Stimulated activated CD4-positive, alpha-beta T cell treated with anti-CD3 and anti-CD28 coated beads, Interleukin-2, amount 100 ng/mL, for 24 hours (primary cell): ENCODE measurements at places on chromosomes 7 and 10.
A peak's percentile ranks its signal among the peaks of the same experiment; 100 is the strongest.

DNA sequence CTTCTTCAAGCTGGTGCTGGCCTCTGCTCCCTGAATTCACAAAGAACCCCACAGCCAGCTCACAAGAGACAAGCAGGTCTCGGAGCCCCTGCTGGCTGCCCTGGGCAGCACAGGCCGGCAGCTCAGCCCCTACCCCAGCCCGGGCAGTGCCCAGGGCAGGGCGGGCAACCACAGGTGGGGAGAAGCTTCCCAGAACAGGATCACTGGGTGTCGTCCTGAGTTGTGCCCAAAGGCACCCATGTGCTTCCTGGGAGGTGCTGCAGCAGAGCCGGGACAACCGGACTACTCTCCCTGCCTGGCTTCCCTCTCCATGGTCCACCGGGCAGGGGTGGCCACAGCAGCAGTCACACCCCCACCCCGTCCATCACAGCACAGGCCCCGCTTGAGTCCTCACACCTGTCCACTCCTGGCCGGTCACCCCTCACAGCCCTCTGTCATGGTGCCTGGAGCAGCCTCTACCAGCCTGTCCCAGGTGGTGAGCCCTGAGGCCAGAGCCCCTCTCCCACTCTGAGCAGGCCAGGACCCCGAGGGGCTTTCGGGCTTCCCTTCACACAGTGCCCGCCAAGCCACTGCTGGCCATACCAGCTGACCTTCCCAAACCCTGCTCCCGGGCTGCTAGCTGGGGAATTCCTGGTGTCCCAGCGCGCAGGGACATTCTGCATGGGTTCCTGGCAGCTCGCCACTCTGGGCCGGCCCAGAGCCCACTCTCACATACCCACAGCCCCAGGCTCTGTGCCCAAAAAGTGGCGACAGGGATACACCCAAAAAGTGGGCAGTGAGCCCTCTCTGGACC, 3.1 kb downstream of the RASGEF1A start:
- DNase-seq = no peak

DNA sequence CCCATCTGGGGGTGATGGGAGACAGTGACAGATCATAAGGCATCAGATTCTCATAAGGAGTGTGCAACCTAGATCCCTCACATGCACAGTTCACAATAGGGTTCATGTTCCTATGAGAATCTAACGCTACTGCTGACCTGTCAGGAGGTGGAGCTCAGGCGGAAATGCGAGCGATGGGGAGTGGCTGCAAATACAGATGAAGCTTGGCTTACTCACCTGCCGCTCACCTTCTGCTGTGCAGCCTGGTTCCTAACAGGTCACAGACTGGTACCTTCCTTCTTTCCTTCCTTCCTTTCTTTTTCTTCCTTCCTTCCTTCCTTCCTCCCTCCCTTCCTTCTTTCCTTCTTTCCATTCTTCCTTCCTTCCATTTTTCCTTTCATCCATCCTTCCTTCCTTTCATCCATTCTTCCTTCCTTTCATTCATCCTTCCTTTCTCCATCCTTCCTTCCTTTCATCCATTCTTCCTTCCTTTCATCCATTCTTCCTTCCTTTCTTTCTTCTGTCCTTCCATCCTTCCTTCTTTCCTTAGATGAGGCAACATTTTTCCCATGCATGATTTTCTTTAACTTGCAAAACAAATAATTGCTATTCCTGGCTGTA, 370.0 kb upstream of the AUTS2 start:
- DNase-seq = no peak

DNA sequence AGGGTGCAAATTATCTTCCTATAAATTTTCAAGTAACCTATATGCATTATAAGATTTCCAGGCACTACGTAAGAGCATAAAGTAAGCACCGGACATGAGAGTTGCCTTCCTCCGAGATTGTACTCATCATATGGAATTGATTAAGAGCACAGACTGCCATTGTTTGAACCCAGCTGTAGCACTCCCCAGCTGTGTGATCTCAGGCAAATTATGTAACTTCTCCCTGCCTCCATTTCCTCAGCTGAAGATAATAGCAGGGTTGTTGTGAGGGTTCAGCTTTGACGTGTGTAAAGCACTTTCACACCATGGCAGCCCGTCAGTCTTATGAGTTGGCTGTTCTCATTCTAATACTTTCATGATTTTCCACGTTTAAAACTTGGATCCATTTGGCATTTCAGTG, 122.6 kb downstream of the ITIH5 start:
- no peak for DNase-seq

DNA sequence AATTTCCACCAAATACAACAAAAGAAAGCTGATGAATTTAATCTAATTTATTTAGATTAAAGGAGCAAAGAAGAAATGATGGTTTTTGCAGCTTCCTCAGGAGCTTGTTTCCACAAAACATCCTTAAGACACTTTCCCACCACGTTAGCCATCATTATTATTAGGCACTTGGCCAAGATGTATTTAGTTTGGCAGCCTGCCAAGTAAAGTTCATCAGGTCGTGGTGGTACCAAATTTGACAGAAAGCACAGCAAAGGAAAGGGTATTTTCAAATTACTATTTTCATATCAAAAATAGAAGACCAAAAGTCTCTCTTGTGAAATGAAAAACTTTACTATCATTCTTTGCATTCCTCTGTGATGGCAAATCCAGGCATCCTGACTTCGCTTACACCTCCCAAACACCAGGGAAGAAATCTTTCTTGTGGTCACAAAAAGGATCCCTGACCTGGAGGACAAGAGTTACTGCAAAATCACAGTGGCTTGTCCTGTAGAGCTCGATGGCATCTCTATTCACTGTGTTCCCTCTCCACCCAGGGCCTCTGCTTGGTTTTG, 123.1 kb upstream of the INHBA start:
- DNase-seq = no peak

- peak; percentile 64 for DNase-seq
Observed at GRCh38 chr10:102729029-102730026, 14.4 kb upstream of the WBP1L start.

DNA sequence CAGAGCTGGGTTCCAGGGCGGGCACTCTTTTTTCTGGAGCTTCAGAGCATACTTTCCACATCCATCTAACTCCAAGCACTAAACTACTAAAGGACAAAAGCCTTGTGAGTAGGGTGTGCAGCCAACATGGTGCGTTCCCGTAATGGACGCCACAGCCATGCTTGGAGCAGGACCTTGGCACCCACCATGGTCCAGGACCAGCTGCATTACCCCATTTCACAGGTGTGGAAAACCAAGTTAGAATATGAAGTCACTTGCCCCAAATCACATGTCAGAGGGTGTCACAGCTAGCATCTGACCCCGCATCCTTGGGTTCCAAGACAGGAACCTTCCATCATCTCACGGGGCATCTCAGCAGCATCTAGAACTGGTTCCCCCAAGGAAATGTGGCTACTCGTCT, 112.4 kb downstream of the SMURF1 start:
- no peak for DNase-seq

DNA sequence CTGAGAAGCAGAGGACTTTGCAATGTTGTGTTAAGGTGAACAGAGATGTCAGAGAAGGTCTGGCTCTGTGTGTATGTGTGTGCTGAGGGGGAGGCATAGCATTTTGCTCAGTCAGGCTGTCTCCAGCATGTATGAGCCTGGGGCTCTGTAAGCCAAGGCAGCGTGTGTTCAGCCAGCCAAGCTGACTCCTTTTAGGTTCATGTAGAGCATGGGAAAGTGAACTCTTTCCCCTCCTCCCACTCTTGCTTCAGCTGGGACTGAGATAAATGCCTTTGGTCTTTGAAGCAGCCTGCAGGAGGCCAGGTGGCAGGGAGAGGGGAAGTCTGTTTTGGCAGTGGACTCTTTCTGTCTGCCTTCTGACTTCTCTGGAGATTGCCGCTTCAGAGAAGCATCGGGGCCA, 3.8 kb downstream of the SFXN2 start:
- DNase-seq = no peak

- DNase-seq = peak; percentile 24
Observed at GRCh38 chr10:14389981-14390590, 59.4 kb upstream of the FRMD4A start.

- no peak for DNase-seq
Observed at GRCh38 chr7:126001349-126001748, 1071.7 kb upstream of the POT1 start.

- DNase-seq = no peak
Observed at GRCh38 chr10:130652544-130652943, 516.4 kb downstream of the GLRX3 start.

GRCh38 chr10:27504808-27505460, 830 bp downstream of the RAB18 start:
- DNase-seq = no peak

DNA sequence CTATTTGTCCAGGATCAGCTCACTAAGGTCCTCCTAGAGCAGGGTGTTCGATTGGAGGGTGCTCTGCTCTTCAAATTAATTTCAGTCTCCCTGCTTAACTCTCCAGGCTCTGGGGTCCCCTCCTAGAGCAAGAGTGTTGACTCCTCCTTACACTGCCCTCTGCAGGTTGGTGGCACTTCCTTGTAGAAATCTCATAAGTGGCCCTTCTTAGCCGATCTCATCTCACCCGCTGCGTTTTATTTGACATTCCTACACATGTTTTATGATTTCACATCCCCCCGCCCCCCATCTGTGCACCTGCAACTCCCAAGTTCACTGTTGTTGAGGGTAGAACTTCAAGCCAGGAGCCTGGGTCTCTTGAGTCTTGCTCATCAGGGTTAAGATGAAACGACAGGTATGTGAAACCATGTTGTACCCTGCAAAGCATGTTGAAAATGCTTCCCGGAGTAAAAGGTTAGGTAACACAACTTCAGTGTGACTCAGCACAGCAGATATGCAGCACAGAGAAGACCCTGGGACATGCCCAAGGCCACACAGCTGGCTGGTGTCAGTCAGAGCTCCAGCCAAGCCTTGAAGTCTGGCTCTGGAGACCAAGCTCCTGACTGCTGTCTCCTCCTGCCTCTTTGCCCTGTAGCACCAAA, 171.2 kb downstream of the PRKAG2 start:
- no peak for DNase-seq

GRCh38 chr10:131214521-131215244, 96.8 kb downstream of the TCERG1L start:
- no peak for DNase-seq

DNA sequence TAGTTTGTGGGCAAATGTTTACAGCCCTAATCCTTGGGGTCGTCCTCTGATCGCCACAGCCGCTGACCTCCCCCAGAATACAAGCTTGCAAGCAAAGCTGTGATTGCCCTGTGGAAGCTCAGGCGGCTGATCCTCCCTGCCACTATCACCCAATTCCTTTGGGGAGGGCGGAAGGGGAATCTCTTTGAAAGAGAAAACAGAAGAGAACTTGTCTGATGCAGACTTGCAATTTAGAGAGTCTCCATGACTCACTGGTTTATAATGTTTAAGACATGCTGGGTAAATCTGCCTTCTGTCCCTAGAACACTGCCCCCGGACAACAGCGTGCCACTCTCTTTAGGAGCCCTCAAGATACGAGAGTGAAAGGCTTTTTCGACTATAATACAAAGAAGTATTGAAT, 75.5 kb downstream of the NRP1 start:
- no peak for DNase-seq

DNA sequence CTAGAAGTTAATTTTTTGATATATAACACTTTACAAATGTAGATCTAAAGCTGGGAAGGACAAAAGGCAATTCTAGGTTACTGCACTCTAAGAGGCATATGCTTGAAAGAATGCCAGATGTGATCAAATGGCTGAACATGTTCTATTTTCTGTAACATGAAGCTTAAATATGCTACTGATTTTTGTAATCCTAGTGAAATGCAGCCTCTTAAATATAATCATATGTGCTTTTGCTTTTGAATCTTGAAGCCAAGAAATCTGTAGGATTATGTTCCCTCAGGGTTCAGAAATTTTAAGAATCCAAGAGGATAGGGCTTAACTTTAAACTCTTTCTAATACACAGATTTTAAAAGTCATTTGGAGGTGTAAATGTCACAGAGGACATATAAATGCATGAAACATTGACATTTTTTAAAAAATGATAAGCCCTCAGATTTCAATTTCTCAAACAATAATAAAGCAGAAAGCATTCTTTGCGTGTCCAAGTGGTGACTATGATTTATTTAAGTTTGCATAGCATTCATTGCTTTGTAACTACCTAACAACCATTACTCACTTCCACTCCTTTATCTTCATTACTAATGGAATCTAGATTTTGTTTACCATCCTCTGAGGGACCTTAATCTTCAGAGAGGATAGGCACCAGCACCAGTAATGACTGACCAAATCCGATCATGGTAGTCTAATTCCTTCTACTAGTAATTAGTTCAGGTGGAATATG, 170.4 kb downstream of the MAGI2 start:
- DNase-seq = no peak

DNA sequence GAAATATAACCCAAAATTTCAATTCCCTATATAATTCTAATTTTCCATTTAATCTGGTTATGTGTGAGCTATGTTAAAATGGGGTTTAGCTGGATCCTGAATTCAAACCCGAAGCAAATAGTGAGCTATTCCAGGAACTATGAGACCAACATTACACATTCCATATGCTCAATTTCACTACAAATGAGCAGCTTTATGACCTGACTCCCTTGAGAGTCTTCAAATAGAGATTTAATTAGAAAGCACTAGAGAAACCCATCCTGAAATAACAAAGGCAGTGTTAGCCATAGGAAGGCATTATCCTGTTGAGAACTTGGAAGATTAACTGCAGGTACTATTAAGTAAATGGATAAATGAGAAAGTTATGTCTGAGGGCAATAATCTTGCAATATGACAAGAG, 890.0 kb downstream of the GRM8 start:
- DNase-seq = no peak

DNA sequence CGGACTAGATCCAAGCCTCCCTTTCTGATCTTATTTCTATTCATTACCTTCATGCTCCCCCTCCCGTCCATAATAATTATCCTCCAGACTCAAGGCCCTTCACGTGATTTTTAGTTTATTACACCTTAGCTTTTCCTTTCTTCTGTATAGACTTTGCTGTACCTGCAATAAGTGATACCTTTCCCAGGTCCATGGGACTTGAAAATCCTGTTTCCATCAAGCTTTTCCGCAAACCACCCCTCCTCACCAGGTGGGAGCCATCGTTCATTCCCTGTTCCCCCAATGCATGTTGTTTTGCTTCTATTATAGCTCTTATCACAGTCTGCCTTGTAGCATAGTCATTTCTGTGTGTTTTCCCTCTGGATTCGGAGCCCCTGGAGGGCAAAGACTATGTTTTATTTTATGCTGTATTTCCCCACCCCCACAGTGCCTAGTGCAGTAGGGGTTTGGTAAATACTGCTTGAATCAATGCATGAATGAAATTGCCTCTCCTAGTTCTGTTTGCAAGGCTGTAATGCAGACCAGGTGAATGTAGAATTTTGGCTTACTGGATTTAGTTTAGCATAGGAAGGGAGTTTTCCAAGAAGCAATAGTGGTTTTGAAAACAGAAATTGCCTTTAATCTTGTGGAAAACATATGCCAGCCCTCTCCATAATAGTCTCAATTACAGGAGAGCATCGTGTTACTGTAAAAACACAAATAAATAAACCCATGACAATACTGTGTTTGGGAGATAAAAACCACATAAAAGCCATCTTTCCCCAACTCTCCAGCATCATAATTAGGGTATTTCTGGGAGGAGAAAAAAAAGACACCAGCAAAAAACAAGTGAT, 213.4 kb downstream of the AUTS2 start:
- DNase-seq = no peak
